ENCODE measurements at places on chromosomes 1 and 21.

GRCh38 chr21:41774467-41775148, 7.8 kb upstream of the RIPK4 start:
- no peak for DNase-seq

GRCh38 chr1:202235856-202236837, 42.5 kb downstream of the LGR6 start:
- DNase-seq: no peak

GRCh38 chr1:224506141-224506814, 71.7 kb upstream of the WDR26 start:
- DNase-seq: no peak

- DNase-seq: no peak
These were observed 3.2 kb upstream of the MIB2 start for GRCh38 chr1:1612104-1612400.

GRCh38 chr1:197472141-197472540, 204.1 kb downstream of the CRB1 start:
- no peak for DNase-seq

GRCh38 chr1:215160351-215160750, 77.8 kb downstream of the KCNK2 start:
- DNase-seq: no peak

GRCh38 chr1:53076721-53077598, 14.9 kb downstream of the PODN start:
- no peak for DNase-seq

DNA sequence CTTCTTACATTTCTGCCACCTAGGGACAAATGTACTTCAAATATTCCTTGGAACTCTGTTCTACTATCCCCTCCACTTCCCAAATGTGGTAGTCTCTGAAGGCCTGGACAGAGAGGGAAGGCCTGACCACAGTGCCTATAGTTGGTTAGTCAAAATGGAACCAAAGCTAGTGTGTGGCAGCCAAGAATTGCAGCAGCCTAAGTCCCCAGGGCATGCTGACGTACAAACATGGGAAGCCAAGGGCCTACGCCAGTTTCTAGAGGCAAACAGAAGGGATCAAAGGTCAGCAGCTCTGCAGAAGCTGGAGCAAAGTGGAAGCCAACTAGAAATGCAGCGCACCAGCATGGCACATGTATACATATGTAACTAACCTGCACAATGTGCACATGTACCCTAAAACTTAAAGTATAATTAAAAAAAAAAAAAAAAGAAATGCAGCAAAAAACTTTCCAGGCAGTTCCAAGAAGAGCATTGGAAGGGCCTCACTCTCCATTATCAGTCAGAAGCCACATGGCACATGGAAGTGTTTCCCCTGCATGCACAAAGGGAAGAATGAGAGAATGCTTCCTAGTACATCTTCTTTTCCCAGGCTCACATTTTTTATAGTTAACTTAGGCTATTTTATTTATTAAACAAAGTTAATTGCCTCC, 39.4 kb upstream of the GADD45A start:
- no peak for DNase-seq

GRCh38 chr1:64172458-64172983, 30.9 kb upstream of the UBE2U start:
- DNase-seq: no peak

DNA sequence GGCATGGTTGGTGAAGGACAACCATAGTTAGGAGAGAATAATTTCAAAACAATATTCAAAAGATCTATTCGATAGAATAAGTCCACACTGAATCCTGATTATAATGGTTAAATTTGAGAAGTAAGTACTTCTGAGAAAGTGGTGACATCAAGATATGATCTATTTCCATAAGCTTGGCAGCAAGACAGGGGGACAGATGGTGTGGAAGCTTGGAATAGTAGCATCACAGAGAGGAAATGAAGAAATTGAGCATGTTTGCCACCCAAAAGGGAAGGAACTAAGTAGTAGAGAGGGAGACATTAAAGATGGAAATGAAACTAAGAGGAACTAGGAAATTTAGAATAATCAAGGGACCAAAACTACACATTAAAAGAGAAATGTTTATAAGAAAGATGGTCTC, 94.5 kb downstream of the OLFM3 start:
- no peak for DNase-seq

DNA sequence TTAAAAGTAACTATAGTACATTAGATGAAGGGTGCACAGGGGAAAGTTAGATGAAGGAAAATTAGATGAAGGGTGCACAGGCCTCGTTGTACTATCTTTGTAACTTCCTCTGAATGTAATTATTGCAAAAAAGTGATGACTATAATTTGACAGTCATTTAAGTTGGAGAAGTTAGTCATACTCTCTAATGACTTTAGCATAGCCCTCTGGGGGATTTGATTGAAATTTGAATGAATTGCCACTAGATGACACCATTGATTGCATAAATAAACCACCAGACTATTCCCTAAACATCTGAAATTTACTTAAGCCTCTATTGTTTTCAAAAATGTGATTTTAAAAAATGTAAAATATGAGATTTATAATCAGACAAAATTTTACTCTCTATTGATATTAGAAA, 102.6 kb downstream of the TPR start:
- no peak for DNase-seq

GRCh38 chr21:25952306-25952705, 217.5 kb downstream of the GABPA start:
- no peak for DNase-seq

DNA sequence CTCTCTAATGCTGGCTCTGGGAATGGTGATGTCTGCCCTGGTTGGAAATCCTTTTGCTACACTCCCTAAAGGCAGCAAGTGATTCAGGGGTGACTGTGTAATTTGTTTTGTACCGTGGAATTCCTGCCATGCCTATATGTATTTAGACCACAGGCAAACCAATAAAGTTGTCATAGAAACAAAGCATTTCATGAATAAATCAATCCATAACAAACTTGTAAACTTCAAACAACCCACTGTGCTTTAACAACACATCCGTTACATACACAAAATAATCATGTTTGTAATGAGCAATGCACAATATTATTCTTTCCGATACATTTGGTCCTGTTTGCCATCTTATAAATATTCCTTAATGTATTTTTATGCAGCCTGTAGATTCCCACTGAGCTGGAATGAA, 330.3 kb upstream of the SNX7 start:
- DNase-seq: no peak

DNA sequence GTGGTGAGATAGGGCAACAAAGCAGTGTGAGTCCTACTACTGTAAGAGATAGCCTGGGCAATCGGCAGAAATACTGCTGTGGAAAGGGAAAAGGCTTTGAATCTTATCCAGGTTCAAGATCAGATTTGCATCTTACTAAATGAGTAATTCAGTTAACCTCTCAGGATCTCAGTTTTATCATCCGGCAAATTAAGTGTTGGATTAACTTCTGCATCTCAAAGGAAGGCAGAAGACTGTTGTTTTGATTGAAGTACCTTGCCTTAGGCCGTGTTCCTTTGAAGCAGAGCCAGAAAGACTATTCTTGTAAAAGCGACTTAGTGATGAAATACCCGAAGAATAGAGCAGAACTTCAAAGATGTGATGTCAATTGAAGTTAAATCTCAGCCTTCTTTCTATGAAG, 612.9 kb upstream of the USP24 start:
- no peak for DNase-seq

- no peak for DNase-seq
These were observed 99.9 kb downstream of the NUF2 start for GRCh38 chr1:163421701-163422100.

DNA sequence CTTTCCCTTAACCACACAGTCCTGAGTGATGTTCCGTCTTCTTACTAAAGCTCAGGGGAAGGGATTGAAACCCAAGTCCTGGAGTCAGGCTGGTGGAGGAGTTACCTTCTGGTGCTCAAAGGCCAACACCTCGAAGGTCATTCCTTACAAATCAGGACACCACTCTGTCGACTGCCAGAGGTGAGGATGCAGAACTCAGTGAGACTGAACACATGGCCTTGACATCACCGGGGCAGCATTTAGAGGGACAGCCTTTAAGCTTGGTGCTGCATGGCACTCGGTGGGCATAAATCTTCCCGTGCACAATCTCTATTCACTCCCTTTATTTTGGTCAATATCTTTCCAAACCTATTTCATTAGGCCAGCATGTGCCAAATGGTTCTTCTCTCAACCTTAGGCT, 130.9 kb downstream of the ASTN1 start:
- no peak for DNase-seq

DNA sequence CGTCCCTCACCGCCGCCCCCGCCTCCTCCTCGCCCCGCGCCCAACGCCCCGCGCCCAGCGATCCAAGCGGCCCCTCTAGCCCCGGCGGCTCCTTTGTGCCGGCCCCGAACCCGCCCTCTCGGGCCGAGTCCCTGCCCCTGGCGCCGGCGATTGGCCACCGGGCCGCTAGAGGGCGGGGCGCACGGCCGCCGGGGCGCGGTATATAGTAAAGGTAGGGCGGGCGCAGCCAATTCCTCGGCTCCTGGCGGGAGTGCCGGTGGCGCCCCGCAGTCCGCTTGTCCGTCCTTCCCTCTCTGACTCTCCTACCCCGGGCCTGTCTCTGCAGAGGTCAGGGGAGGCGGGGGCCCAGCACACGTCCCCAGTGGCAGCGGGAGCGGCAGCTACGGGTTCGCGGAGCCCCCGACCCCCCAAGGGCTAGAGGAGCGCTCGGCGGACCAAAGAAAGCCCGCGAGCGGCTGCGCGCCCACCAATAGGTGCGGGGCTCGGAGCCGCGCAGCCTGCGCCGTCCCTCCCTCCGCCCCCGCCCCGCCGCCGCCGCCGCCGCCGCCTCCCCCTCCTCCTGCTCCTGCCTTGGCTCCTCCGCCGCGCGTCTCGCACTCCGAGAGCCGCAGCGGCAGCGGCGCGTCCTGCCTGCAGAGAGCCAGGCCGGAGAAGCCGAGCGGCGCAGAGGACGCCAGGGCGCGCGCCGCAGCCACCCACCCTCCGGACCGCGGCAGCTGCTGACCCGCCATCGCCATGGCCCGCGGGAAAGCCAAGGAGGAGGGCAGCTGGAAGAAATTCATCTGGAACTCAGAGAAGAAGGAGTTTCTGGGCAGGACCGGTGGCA, at the start of gene ATP1B1:
ATP1B1 (plus strand) TSS at position 596 of the 826 bp plus-strand sequence; CDS start at position 736, 140 bp downstream.
- DNase-seq: peak; percentile 89

GRCh38 chr1:110612060-110612745, 6.0 kb upstream of the KCNA2 start:
- peak; percentile 38 for DNase-seq

DNA sequence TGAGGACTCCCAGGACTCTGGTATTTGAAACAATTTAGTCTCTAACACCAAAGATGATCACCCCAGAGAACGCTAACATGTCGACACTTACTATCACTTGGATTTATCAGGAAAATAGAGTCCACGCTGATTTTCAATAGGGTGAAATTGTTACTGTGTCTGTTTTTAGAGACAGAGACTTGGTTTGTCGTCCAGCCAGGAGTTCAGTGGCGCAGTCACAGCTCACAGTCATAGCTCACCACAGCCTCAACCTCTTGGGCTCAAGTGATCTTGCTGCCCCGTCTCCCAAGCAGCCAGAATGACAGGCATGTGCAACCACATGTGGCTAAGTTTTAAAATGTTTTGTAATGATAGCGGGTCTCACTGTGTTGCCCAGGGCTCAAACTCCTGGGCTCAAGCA, 5.3 kb downstream of the SSU72 start:
- DNase-seq: no peak

DNA sequence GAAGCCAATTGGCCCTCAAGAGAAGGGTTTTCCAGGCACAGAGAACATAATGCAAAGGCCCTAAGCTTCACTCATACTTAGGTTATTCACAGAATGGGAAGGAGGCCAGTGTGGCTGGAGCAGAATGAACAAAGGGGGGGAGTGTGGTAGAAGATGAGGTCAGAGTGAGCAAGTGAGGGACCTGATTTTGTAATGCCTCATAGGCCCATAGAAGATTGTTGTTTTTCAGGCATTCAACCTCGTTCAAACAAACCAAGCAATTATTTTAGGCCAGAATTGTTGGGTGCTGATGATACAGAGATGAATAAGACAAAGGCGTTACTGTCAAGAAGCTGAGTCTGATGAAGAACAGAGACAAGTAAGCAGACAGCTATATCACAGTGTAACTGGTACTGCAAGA, 54.5 kb upstream of the RAP1A start:
- DNase-seq: no peak

GRCh38 chr1:223714849-223715603, 2.7 kb downstream of the CAPN2 start:
- no peak for DNase-seq

DNA sequence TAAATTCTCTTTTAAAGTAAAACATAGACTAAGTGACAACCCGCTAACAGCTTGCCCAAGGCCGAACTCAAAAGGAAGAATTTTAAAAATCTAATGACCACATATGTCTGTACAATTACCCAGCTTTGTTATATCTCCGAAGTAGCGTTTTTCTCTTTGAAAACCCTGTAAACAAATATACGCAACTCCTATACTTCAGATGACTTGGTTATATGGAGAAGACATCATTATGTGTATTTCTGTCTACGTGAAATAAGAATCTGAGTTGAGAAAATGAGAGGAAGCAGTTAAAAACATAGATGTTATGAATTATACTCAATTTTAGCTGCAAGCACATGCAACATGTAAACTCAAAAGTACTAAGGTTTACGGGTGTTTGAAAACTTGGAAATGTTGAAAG, 2.0 kb downstream of the PBX1 start:
- DNase-seq: no peak

DNA sequence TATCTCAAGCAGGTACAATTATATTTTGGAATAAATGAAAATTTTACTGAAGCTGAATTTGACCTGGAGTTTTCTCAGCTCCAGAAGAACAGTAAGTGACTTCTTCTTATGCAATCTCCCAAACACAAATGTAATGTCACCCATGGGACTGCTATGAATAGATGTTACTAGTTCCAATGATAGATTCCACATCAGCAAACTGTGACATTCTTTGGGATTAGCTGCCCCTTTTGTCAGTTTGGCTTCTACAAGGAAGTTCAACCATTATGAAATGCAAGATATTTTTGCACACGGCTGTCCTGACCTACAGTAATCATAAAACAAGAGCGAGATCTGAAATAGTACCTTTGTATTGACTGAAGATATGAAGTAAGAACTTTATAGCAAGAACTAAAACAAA, 27.8 kb upstream of the TSNAX start:
- no peak for DNase-seq

- peak; percentile 88 for DNase-seq
These were observed 33.2 kb upstream of the EPHA8 start for GRCh38 chr1:22529901-22530621.

GRCh38 chr1:36007741-36008140, 76.2 kb upstream of the TEKT2 start:
- no peak for DNase-seq

DNA sequence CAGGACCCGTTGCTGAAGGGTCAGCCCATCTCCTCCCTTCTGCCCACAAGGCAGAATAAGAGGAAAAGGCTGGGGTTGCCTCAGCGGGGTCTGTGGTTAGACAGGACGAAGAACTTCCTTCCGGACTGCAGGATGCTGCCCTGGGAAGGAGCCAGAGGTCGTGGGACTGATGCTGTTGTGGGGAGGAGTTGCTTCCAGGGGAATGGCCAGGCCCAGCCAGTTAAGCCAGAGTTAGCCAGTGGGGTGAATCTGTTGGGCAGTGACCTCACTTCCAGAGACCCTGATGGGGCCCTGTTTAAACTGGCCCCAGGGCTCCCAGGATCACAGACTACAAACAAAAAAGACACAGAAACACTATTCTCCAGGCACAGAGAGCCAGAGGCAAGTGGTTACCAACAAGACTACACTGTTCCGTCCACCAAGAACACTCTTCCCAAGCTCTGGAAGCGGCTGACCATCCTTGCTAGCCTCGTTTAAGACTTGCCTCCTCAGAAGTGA, 13.0 kb downstream of the FAM229A start:
- DNase-seq: no peak

Measured in left forelimb (tissue), 1 donor.